Subcutaneous preadipocyte (primary cell): ENCODE measurements at places on chromosomes 12 and 14. TPM values are rescaled to one million over a fixed set of nuclear protein-coding genes. Genes with fewer than 3 reads are reported as not detected.

The ITGA7 gene
- 15.2 and 18.7 TPM in 2 replicates for total RNA-seq

The LTB4R gene
- 1.4 and 2.2 TPM in 2 replicates for total RNA-seq

The NUAK1 gene
- 0.73 and 1.6 TPM in 2 replicates for total RNA-seq

The DCN gene
- total RNA-seq = 255 and 956 TPM in 2 replicates

The PPM1A gene
- total RNA-seq = 15.4 and 19.0 TPM in 2 replicates

The SMIM41 gene
- 0.20 TPM in 1 of 2 replicates, not detected in the other for total RNA-seq

The TSPAN9 gene
- 4.4 and 4.7 TPM in 2 replicates for total RNA-seq

The HOXC10 gene
- total RNA-seq = 6.6 TPM in 1 of 2 replicates, not detected in the other

The OAS1 gene
- total RNA-seq = 2.5 and 4.4 TPM in 2 replicates

The GNB3 gene
- 1.1 and 2.2 TPM in 2 replicates for total RNA-seq

The FBLN5 gene
- 34.2 and 41.1 TPM in 2 replicates for total RNA-seq

The CFAP251 gene
- 1.8 and 2.6 TPM in 2 replicates for total RNA-seq

The CD69 gene
- not detected in 2 replicates for total RNA-seq

The MBD6 gene
- total RNA-seq = 2.9 and 5.7 TPM in 2 replicates

The CFAP54 gene
- 1.1 and 1.4 TPM in 2 replicates for total RNA-seq

The SMCO2 gene
- 0.20 TPM in 1 of 2 replicates, not detected in the other for total RNA-seq

The E2F7 gene
- 7.3 and 14.1 TPM in 2 replicates for total RNA-seq

The ELK3 gene
- 46.3 and 64.7 TPM in 2 replicates for total RNA-seq

The CLEC2B gene
- 32.1 and 53.6 TPM in 2 replicates for total RNA-seq

The TTC9 gene
- under 0.01 TPM in 1 of 2 replicates, not detected in the other for total RNA-seq

The PSME2 gene
- 72.1 and 87.5 TPM in 2 replicates for total RNA-seq

The HVCN1 gene
- total RNA-seq = 0.98 and 1.5 TPM in 2 replicates

The SERPINA3 gene
- total RNA-seq = 0.20 and 1.1 TPM in 2 replicates

The CLEC4C gene
- total RNA-seq = not detected in 2 replicates

The CCDC85C gene
- 0.20 and 0.37 TPM in 2 replicates for total RNA-seq

The JAG2 gene
- 0.37 and 0.59 TPM in 2 replicates for total RNA-seq

The ANO2 gene
- total RNA-seq = not detected in 2 replicates

The TAS2R50 gene
- total RNA-seq = 2.6 and 3.7 TPM in 2 replicates

The OR11G2 gene
- total RNA-seq = not detected in 2 replicates
